Endothelial cell of coronary artery (primary cell): ENCODE measurements at places on chromosomes 5 and 9. TPM values are rescaled to one million over a fixed set of nuclear protein-coding genes. Genes with fewer than 3 reads are reported as not detected.

The RAI14 gene
- 182 and 222 TPM in 2 replicates for total RNA-seq

The SLC25A2 gene
- 0.09 and 0.19 TPM in 2 replicates for total RNA-seq

The SPATA31A3 gene
- total RNA-seq, result not detected in 2 replicates

The TMOD1 gene
- 0.09 and 0.28 TPM in 2 replicates for total RNA-seq

The PLPP7 gene
- 0.90 and 3.3 TPM in 2 replicates for total RNA-seq

The GAPT gene
- total RNA-seq, result not detected in 2 replicates

The PCDHA6 gene
- 0.56 and 0.63 TPM in 2 replicates for total RNA-seq

The NRARP gene
- 23.3 and 32.2 TPM in 2 replicates for total RNA-seq

The HK3 gene
- total RNA-seq, result not detected in 2 replicates

The PCDHGA12 gene
- 4.8 and 6.7 TPM in 2 replicates for total RNA-seq

The FUBP3 gene
- total RNA-seq, result 33.2 and 39.0 TPM in 2 replicates

The ANKRD34B gene
- not detected in 2 replicates for total RNA-seq

The SLC46A2 gene
- not detected in 2 replicates for total RNA-seq
